Neural progenitor cell (in vitro differentiated cells): ENCODE measurements at places on chromosomes 13 and 19. TPM values are rescaled to one million over a fixed set of nuclear protein-coding genes. Genes with fewer than 3 reads are reported as not detected.
A peak's percentile ranks its signal among the peaks of the same experiment; 100 is the strongest.

DNA sequence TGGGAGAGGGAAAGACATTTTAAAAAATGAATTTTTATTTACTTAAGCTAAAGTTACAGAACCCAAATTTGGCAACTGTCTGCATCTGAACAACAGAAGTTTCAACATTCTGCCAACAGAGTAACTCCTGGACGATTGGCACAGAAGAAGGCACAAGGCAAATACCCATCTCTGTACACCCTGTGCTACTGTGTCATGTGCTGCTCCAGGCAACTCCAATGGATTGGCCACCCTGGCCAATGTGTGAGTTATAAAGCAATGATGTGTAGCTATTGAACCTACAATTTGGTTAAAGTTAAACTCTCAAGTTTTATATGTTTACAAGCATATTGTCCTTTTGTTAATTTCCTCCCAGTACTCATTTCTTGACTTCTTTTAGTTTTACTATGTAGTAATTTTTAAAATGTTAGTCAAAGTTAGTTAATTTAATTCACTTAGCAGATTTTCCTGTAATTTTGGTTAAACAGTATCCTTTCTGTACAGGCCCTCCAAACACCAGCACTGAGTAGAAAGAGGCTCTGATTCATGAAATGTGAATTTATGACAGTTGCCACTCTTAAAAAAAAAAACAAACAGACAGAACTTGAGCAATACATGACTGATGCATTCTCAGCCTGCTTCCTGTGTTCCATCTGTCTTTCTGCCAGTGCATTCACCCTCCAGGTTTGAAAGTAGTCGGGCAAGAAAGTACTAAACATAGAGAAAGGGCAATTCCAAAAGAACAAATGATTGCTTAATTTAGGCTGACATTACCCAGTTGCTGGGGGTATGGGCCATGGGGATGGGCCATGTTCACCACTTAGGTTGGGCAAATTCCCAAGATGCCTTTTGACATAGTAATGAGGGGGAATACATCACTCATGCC, 5.9 kb downstream of the STARD13 start:
- no peaks in the 10 kb centered on the region for H3K36me3 ChIP-seq
- peaks cover under 1% of the 10 kb centered on the region for H3K4me1 ChIP-seq
- DNase-seq, result no peak
- H3K27me3 ChIP-seq, result no peaks in the 10 kb centered on the region
- no peak overlapping the region for H3K27ac ChIP-seq
- no peak overlapping the region for H3K4me3 ChIP-seq

DNA sequence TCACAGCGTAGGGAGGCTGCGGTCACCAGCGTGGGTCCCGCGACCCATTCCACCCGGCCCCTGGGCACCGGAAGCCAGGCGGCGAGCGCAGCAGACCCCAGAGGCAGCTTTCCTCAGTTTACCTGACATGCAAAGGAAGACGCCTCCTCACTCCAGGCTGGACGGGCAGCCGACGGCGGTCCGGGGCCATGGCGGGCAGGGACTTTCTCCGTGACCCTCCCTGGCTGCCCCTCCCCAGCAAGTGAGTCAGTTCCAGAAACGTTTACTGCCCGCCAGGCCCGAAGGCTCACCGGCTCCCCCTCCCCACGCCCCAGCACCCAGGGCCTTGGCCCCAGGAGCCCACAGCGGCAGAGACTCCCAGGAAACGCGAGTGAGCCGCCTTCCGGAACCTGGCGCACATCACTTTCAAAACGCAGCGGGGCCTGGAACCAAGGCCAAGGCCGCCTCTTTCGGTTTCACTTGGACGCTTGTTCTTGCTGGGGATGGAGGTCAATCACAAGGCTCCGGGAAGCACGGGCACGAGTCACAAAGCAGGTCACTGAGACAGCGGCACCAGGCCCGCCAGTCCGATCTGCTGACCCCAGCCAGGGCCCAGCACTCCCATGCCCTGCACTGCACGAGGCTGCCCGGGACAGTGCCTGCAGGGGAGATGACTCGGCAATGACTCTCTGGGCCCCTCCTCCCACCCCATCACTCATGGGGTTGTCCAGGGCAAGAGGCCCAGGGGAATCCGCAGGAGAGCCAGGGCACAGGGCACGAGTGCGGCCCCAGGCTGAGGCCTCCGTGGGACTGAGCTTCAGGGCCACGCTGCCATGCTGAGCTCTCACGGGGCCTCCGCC, 5.3 kb downstream of the SBNO2 start:
- H3K4me3 ChIP-seq, result no peak overlapping the region
- H3K27ac ChIP-seq, result no peak overlapping the region
- DNase-seq, result no peak
- no peaks in the 10 kb centered on the region for H3K36me3 ChIP-seq
- H3K27me3 ChIP-seq, result no peaks in the 10 kb centered on the region

GRCh38 chr19:11096210-11096841, 7.1 kb downstream of the LDLR start:
- H3K36me3 ChIP-seq, result peaks cover 6% of the 10 kb centered on the region

DNA sequence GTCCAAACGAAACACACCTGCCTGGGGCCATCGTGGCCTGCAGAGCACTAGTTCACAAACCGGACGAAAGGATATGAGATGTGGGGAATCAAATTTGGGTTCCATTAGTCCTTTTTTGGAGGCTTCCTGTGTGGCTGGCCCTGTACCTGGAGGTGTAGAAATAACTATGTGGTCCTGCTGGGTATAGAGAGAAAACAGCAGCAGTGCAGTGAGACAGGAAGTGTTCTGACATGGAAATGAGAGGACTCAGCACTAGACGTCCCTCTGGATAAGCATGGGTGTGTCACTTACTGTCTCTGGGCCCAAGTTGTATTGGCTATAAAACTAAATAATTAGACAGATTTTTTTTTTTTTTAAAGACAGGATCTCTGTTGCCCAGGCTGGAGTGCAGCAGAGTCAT, 12.3 kb downstream of the KDELR1 start:
- no peaks in the 10 kb centered on the region for H3K4me1 ChIP-seq
- no peaks in the 10 kb centered on the region for H3K27me3 ChIP-seq
- H3K36me3 ChIP-seq, result no peaks in the 10 kb centered on the region
- H3K4me3 ChIP-seq, result no peak overlapping the region
- no peak for DNase-seq
- H3K27ac ChIP-seq, result no peak overlapping the region

MBD3L2 gene
- total RNA-seq, result not detected in 2 replicates

GPI gene
- total RNA-seq, result 109 and 224 TPM in 2 replicates

DNA sequence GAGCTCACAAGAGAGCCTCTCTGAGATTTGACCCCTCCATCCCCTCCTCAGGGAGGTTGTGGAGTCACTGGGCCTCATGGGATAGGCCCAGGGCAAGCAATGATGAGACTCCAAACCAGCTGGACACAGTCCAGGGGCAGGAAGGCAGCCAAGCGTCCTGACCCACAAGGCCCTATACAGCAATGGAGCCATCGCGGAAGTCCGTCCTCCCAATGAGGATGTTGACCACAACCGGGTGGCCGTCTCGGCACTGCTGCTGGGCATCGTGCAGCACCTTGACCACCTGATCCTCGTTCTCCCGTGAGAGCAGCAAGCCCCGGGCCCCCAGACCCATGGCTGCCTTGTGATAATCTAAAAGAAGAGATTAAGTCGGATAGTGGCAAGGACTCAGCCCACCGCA, 7.9 kb downstream of the SYDE1 start:
- peaks cover 3% of the 10 kb centered on the region for H3K36me3 ChIP-seq
- DNase-seq, result no peak
- no peaks in the 10 kb centered on the region for H3K4me1 ChIP-seq
- no peak overlapping the region for H3K4me3 ChIP-seq
- H3K27ac ChIP-seq, result no peak overlapping the region

DNA sequence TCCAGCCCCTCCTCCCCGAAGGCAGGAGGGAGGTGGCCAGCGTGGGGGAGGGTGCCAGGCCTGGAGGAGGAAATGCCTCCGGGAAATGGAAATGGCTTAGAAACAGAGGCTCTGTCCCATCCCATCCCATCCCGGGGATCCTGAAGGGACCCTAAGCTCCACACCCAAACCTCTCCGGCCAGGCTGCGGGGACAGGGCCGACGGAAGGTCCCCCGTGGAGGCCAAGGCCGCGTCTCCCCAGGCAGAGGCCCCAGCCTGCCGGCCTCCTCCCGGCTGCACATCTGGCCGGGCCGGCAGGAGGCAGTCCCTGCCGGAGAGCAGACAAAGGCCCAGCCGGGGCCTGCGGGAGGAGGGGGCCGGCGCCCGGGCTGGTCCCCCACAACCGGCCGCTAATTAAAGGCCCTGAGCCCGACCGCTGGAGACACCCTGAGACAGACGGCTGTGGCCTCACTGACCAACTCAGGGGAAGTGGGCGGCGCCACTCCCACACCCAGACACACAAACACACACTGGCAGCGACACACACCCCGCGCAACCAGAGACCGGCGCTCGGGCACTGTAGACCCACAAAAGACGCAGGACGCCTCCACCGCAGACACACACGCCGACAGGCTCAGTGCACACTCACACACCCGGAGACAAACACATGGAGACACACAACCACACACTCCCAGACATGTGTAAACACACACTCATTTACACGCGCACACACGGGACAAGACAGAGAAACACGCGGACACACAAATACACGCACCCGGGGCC, 1.1 kb downstream of the ADAMTS10 start:
- H3K36me3 ChIP-seq, result no peaks in the 10 kb centered on the region
- H3K27ac ChIP-seq, result no peak overlapping the region
- DNase-seq, result peak; percentile 92
- H3K4me1 ChIP-seq, result peaks cover 14% of the 10 kb centered on the region

ERFL gene
- 0.22 and 0.65 TPM in 2 replicates for total RNA-seq

UPK1A gene
- total RNA-seq, result 1.3 TPM in 1 of 2 replicates, not detected in the other

GRCh38 chr13:35872369-35872768, 258.8 kb downstream of the DCLK1 start:
- DNase-seq, result no peak
- H3K27ac ChIP-seq, result no peak overlapping the region
- no peaks in the 10 kb centered on the region for H3K36me3 ChIP-seq
- no peak overlapping the region for H3K4me3 ChIP-seq

YJEFN3 gene
- 2.6 and 5.1 TPM in 2 replicates for total RNA-seq

- H3K27me3 ChIP-seq, result peaks cover 67% of the 10 kb centered on the region
- peaks cover 20% of the 10 kb centered on the region for H3K4me1 ChIP-seq
- no peak overlapping the region for H3K4me3 ChIP-seq
Measured at GRCh38 chr13:27774651-27775050, 17.6 kb upstream of the GSX1 start.

DNA sequence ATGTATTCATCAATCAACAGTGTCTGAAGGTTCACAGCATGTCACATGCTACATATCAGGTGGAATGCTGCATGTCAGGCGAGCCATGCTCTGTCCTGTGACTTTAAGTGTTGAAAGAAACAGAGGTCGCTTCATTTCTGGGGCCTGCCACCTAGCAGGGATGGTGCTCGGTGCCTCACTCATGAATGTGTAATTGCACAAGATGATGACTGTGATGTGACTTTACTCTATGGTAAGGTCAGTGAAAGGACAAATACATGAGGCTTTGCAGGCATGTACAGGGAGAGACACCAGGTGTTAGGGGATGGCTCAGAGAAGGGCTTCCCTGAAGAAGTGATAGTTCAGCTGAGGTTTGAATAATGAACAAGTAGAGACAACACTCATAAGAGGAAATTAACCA, 66.7 kb downstream of the FRY start:
- no peaks in the 10 kb centered on the region for H3K4me1 ChIP-seq
- H3K36me3 ChIP-seq, result no peaks in the 10 kb centered on the region

ATP1A3 gene
- 1.6 TPM in 1 of 2 replicates, not detected in the other for total RNA-seq

RFPL4A gene
- total RNA-seq, result not detected in 2 replicates

DHRS12 gene
- total RNA-seq, result 5.2 and 7.6 TPM in 2 replicates

SMIM24 gene
- 0.81 and 1.7 TPM in 2 replicates for total RNA-seq

ONECUT3 gene
- total RNA-seq, result 0.09 TPM in 1 of 2 replicates, not detected in the other

DNA sequence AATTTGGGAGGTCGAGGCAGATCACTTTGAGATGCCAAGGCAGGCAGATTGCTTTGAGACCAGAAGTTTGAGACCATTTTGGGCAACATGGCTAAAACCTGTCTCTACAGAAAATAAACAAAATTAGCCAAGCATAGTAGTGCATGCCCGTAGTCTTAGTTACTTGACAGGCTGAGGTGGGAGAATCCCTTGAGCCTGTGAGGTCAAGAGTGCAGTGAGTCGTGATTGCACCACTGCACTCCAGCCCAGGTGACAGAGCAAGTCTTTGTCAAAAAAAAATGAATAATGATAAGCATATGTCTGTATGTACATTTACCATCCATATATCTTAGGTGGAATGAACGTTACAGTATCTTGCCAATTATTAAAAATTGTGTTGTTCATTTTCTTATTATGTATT, 2447.7 kb downstream of the PCDH9 start:
- no peak overlapping the region for H3K4me3 ChIP-seq
- no peaks in the 10 kb centered on the region for H3K4me1 ChIP-seq
- H3K27me3 ChIP-seq, result no peaks in the 10 kb centered on the region

- peaks cover 30% of the 10 kb centered on the region for H3K4me1 ChIP-seq
- no peak overlapping the region for H3K4me3 ChIP-seq
- H3K36me3 ChIP-seq, result no peaks in the 10 kb centered on the region
- H3K27ac ChIP-seq, result no peak overlapping the region
Measured at GRCh38 chr19:1453525-1454364, 3.8 kb downstream of the APC2 start.

- no peak overlapping the region for H3K4me3 ChIP-seq
- no peaks in the 10 kb centered on the region for H3K27me3 ChIP-seq
- H3K4me1 ChIP-seq, result peaks cover 25% of the 10 kb centered on the region
- DNase-seq, result peak; percentile 69
- H3K27ac ChIP-seq, result peak overlapping the region; percentile 70
Measured at GRCh38 chr19:5086725-5087439, 118.0 kb downstream of the KDM4B start.

SMIM17 gene
- total RNA-seq, result 2.1 and 2.4 TPM in 2 replicates

GRCh38 chr19:3178377-3178972, at the start of gene S1PR4:
TSS of gene S1PR4 (plus strand) at chr19:3178769. CDS start at chr19:3178793, 24 bp downstream.
- no peaks in the 10 kb centered on the region for H3K36me3 ChIP-seq
- H3K4me3 ChIP-seq, result no peak within 1 kb of the TSS
- no peak within 1 kb of the TSS for H3K27ac ChIP-seq
- H3K27me3 ChIP-seq, result no peaks in the 10 kb centered on the region

CGB8 gene
- total RNA-seq, result not detected in 2 replicates

- no peak for DNase-seq
- H3K4me3 ChIP-seq, result no peak overlapping the region
- no peaks in the 10 kb centered on the region for H3K27me3 ChIP-seq
- H3K36me3 ChIP-seq, result no peaks in the 10 kb centered on the region
Measured at GRCh38 chr13:68872338-68872737, 1235.3 kb upstream of the ATXN8OS start.

DNA sequence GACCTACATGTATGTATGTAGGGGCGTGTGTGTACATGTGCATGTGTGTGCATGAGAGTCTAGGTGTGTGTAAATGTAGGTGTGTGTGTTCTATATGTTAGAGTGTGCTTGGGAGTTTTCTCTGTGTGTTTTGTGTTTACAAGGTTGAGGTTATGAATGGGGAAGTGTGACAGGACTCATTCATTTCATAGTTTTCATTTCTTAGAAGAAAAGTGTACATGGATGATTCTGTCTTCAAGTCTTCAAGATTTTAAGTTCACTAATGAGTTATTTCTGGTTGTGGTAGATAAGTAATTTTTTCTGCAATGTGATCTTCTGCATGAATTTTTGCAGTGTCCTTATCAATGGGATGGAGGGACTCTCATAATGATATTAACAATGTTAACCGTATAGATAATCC, 118.2 kb upstream of the SLC10A2 start:
- no peaks in the 10 kb centered on the region for H3K27me3 ChIP-seq
- no peak overlapping the region for H3K27ac ChIP-seq
- DNase-seq, result no peak
- peaks cover 11% of the 10 kb centered on the region for H3K4me1 ChIP-seq

ZNF541 gene
- total RNA-seq, result not detected in 2 replicates
